ENCODE measurements at places on chromosomes 13 and 19.

GRCh38 chr13:99034333-99035085 lies 56.6 kb upstream of the DOCK9 start:
- no peak for DNase-seq

- no peak for DNase-seq
Observed at GRCh38 chr13:103451656-103452055, 385.4 kb upstream of the SLC10A2 start.

DNA sequence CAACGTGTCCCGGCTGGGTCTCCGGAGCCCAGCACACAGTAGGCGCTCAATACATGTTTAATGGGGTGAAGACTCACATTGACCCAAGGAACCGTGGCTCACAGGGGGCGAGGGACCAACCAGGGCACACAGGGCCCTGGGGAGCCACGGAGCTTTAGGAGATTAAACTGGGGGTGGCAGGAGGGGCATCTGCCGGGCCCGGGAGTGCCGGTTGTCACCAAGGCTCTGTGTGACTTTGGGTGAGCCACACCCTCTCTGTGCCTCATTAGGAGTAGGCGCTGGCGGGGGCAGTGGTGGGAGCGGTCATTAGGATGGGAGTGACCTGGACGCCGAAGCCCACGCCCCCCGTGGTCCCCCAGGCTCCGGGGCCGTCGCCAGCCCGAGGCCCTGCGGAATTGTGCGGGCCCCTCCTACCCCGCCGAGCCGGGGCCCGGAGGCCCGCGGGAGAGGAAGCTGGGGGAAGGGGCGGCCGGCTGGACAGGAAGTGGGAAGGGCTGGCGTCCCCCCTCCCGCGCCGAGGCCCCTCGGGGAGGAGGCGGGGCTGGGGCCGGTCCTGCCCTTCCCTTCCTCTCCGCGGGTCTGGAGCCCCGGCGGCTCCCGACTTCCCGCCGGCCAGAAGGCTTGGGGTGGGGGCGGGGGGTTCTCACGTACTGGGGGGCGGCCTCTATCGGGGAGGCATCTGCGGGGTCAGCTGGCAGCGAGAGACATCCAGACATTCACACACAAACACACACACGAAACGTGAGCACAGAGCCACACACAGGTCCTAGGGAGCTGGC lies 1.8 kb upstream of the SSBP4 start:
- DNase-seq = peak; percentile 87

DNA sequence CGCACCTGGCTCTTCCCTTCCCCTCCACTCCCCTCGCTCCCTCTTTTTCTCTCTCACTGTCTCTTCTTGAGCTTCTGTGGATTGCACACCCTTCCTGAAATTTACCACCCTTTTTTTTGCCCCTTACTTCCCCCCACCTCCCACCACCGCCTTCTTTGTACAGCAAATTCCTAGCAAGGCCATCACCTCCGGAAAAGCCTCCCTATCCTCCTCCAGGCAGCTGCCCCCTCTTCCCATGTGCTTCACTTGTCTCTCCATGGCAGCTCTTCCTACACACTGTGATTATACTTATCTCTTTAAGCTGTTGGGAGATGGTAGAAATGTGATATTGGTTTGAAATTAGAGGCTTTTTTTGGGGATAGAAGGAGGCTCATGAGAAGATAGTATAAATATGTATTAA lies 28.3 kb upstream of the KCTD4 start:
- no peak for DNase-seq

- no peak for DNase-seq
Observed at GRCh38 chr13:28478127-28478526, 16.8 kb downstream of the FLT1 start.

DNA sequence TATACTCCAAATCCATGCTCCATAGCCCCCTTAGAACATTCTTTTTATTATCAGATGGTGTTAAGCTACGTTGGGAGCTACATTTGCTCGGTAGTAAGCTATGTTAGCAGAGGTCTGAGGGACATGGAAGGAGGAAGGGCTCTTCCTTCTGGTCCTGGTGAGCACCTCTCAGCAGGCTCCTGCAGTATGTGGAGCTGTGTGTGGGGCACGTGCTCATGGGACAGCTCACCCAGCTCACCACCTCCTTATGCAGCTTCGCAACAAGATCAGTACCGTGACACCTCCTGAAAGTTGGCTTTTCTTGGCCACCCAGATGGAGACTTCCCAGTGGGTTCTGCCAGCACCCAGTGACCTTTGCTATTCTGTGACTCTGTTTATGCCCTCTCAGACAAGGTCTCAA lies 400.5 kb upstream of the SLC10A2 start:
- DNase-seq = no peak

- DNase-seq = no peak
Observed at GRCh38 chr19:23887642-23888041, 27.0 kb upstream of the ZNF726 start.

- DNase-seq = peak; percentile 79
Observed at GRCh38 chr13:66994097-66994496, 236.0 kb downstream of the PCDH9 start.

DNA sequence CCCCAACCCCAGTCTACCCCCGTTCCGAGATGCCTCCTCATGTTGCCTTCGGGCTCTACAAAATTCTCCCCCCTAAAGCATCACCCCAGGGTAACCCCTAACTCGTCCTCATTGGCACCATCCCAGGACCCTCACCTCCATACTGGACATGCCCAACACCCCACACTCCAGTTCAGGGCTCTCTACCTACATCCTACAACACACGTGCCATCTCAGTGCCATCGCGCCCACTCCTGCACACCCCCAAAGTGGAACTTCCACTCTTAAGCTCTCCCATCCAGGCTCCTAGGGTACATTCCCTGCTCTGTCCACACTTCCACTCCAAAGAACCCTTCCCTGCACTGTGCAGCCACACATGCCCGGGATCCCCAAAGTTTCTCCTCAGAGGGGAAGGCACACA lies 827 bp upstream of the FKRP start:
- no peak for DNase-seq

DNA sequence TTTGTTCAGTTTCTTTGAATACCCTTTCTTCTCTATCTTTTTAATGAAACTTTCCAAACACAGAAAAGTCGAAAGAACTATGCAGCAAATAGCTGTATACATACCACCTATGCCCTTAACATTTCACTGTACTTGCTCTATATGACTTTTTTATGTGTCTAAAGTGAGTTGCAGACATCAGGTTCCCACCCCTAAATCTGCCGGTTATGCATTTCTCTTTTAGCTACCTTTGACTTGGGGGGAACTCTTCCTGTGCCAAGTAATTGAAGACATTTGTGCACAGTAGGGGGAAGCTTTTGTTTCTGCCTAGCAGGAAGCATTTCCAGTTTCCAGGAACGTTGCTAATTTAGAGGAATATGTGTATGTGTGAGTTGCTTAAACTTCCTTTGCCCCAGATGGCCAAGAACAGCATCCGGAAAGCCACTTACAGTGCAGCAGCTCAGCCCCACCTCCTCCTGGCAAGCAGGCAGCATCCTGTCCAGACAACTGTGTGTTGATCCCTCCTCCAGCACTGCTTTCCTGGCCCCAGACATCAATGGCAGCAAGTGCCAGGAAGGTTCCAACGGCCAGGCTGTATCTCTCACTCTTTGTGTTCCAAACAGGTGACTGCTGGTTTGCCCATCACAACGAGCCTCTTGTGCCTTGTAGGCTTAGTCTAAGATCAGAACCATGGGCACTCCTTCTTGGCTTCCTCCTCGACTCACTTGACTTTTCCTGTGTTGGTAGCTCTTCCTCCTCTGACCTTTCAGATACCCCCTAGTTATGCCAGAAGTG lies 14.7 kb upstream of the GRAMD1A start:
- DNase-seq = no peak

DNA sequence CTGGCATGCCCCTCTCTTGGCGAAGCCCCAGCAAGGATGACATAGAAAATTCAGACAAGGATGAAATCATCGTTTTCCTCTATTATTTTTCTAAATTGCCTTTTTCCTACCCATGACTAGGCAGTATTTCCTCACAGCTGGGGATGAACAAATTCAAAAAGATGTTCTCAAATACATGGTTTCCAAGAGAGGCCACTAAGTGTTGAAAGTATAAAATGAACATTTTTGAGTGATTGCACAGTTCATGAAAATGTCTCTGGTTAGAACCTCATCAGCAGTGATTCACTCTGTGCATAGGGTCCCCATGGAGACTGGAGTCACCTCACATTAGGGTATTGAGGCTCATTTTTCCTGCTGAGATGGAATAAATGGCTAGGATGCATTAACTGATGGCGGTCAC lies 373.7 kb downstream of the DNAJC15 start:
- DNase-seq = no peak

- no peak for DNase-seq
Observed at GRCh38 chr13:24005755-24006281, 108.5 kb upstream of the C1QTNF9B start.

DNA sequence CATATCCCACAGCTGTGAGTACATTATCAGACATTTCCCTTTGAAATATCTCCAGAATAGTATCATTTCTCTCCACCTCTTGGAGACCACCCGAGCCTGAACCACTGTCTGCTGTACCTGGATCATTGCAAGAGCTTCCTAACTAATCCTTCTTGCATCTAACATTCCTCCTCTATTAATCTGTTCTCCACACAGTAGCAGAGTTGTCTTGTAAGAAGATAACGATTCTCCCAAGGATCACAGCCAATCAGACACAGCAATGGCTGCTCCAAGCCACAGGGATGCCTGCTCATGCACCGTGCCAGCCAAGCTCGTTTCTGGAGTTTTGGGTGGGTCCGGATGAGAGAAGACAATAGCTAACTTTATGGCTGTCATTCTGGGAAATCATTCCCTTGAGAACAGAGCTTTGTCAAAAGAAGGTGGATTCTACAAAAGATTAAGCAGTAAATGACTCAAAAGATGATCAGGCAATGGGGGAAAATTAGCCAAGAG lies 14.5 kb upstream of the LAIR1 start:
- DNase-seq = no peak

GRCh38 chr19:873084-873483 lies 13.6 kb downstream of the CFD start:
- DNase-seq = peak; percentile 90

GRCh38 chr19:38266981-38267597 lies 2.7 kb downstream of the SPINT2 start:
- DNase-seq = peak; percentile 46

DNA sequence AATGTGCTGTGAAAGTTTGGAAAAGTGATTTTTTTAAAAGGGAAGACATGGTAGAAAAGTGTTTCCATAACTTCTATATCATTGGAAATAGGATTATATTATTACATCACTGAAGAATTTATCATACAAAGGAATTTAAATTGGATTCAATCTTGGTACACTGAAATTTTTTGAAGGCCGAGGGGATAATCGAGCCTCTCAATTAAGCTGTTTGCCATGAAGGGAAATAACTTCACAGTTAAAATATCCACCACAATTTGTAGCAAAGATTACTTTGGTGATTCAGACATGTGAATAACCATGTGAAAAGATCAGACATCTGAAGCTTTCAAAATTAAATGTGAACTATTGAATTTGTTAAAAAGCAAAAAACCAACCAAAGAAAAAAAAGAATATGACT lies 215.3 kb downstream of the KLF5 start:
- DNase-seq = no peak

- no peak for DNase-seq
Observed at GRCh38 chr13:90500569-90500968, 846.9 kb upstream of the MIR17HG start.

DNA sequence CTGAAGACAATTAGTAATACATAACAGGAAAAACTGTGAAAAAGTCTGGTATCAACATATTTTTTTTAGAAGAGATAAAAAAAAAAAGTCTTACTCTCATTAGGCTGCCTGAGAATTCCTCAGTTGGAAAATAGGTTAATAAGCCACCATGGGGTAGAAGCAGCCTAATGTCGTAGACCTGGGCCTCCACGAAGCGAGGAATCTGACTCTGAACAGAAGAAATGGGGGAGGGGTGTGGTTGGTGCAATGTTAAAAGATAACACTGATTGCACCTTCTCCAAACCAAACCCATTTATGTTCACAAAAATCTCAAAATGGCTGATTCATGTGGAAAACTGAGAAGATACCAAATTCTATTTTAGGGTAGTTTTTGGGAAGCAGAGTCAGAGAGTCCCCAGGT lies 62.4 kb downstream of the MPHOSPH8 start:
- DNase-seq = peak; percentile 23

GRCh38 chr19:19529783-19530422 lies 1.2 kb downstream of the YJEFN3 start:
- DNase-seq = no peak

GRCh38 chr13:41077475-41077874 lies 16.2 kb downstream of the WBP4 start:
- DNase-seq = no peak

DNA sequence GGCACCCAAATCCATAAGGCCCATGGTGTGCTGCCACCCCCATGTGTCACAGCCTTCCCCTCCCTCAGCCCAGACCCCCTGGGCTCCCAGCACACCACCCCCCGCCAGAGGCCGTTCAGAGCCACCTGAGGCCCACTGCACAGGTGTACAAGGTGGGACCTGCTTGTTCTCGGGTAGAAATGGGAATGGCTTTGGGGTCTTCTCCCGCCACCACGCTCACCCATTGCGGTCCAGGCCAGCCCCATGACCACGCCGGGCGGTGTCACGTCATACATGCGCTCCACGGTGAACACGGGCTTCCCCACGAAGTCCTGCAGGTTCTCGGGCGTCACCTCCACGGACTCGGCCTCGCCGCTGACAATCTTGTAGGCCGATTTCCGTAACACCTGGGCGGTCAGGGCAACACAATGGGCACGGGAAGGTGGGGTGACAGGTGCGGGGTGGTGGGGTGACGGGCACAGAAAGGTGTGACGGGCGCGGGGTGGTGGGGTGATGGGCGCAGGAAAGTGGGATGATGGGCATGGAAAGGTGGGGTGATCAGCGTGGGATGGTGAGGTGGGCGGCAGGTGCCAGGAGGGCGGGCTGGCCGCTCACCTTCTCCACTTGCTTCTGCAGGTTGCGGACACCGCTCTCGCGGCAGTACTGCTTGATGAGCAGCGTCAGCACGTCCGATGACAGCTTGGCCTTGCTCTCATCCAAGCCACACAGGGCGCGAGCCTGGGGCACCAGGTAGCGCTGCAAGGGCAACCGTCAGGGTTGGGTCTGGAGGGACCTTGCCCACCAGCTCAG lies 4.3 kb downstream of the RPL36 start:
- DNase-seq = peak; percentile 4
